ENCODE measurements at places on chromosomes 12 and 14. TPM values are rescaled to one million over a fixed set of nuclear protein-coding genes. Genes with fewer than 3 reads are reported as not detected.

- no peak for DNase-seq
Observed at GRCh38 chr12:71840231-71840847, 780 bp downstream of the TBC1D15 start.

DNA sequence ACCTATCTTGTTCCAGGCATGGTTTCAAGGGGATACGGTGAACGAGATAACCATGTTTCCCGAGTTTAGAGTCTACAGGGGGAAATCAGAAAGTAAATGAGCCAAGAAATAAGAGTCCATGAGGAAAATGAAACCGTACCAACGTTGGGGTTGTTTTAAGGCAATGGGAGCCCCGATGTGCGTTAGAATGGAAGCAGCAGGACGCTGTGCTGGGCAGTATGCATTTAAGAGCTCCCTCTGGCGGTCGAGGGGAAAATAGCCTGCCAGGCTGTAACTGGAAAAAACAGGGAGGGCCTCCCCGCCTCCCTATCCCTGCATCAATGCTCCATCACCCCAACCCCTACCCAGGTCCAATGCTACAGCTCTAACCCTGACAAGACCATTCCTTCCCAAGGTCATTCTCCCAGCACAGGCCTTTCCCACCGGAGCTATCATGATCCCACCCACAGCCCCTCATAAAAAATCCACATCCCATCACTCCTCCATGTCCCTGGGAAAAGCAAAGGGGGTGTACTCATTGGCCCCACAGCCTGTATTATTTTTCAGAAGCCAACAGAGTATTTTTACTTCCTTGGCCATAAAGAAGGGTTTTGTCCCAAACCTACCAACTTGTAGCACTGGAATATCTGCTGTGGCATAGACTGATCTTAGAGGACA, 226.3 kb upstream of the NOS1 start:
- no peak for DNase-seq

DNA sequence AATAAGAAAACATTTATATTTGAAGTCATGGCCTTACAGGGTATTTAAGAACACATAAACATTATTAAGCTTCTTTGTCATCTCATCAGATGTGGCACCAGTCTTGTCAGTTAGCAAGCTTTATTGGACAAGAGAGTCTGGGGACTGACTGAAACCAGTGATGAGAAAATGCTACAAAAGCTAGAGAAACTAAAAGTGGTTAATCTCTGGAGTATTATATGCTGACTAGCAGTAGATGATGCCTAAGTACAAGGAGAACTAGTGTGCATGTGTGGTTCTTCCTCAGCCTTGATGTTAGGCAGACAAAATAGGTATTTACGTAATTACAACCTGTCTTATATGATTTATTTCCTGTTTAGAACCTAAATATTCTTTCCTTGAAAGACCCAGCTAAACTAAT, 176.5 kb downstream of the CPNE8 start:
- DNase-seq, result no peak

DNA sequence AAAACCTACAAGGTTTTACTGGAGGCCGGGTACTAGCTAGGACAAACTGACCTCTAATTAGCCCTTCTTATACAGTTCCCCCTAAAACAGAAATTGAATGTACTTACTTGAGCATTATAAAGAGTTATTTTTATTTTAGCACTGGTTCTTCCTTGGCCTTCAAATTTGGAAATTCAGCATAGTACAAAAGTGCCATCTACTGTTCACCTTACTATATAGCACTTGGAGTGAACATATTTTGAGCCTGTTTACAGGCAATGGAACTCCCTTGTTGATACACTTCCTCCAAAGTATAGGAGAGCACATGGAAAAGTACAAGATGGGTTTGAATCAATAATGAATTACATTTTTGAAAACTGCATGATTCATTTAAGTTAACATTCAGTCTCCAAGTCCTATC, 3.9 kb upstream of the POC1B start:
- DNase-seq, result peak; percentile 76

GRCh38 chr14:100142073-100143040, 17.1 kb downstream of the DEGS2 start:
- DNase-seq, result peak; percentile 78

The NEUROD4 gene
- total RNA-seq, result not detected
